ENCODE measurements at places on chromosomes 16 and 17.

DNA sequence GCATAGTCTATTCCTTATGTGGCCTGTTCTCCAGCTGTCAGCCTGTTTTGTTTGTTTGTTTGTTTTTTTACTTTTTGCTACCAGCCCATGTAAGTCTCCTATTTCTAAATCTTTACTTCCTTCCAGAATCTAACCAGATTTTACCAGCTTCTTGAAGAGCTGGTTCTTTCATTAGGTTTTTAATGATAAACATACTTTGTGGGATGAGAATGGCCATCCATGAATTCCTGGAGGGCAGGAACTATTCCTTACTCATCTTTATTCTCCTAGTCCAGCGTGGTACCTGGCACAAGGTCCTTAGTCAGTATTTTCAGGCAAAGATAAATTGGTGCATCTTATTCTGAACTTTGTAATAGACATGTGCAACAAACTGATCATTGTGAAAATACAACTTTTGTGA is 17.3 kb downstream of the RSPRY1 start:
- DNase-seq = no peak

DNA sequence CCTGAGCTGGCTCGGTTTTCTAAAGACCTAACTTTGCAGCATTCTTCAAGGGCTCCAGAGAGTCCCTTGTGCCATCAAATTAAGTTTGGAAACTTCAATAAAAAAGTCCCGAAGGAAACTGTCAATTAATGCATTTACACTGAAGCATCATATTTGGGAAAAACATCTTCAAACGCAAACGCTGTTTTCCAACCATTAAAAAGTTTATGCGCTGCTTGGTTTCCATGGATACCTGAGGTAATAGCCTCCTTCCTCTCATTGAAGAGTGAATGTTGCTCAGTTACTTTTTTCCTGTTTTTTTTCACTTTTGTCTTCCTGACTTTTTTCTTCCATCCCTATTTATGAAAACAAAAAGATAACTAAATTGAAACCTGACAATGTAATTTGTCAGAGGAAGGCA is 399.1 kb downstream of the MAF start:
- no peak for DNase-seq

DNA sequence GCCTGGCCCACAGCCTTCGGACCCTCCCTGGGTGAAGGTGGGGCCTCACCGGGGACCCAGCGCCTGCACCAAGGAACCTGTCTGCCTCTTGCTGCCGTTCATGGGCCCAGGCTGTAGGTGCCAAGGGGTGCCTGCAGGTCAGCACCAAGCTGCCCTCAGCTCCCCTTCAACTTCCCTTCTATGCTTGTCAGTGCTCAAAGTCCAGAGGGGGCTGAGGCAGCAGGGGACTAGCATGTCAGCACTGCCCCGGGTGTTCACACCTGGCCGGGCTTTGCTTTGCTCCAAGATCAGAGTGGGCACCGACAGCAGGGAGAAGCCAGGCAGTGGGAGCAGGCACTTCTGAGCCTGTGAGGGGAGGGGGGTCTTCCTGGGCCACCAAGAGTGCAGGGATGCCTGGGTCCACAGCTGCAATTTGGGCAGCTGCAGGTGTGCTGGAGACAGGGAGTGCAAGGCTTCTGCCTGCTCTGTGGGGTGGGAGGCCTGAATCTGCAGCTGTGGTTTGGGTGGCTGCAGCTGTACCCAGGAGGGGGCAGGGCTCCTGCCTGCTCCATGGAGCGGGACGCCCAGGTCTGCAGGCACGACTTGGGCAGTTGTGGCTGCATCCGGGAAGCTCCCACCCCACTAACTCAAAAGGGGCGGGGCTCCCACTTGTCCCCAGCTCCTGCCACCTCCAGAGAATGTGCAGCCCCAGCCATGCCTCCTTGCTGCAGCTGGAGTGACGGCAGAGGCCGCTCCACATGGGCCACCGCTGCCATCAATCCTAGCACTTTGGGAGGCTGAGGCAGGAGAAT is 27.6 kb upstream of the PRM1 start:
- DNase-seq = no peak

GRCh38 chr17:75876938-75877751 is 1.2 kb downstream of the TRIM47 start:
- peak; percentile 91 for DNase-seq

GRCh38 chr16:4639899-4640509 is 15.4 kb downstream of the MGRN1 start:
- DNase-seq = no peak

DNA sequence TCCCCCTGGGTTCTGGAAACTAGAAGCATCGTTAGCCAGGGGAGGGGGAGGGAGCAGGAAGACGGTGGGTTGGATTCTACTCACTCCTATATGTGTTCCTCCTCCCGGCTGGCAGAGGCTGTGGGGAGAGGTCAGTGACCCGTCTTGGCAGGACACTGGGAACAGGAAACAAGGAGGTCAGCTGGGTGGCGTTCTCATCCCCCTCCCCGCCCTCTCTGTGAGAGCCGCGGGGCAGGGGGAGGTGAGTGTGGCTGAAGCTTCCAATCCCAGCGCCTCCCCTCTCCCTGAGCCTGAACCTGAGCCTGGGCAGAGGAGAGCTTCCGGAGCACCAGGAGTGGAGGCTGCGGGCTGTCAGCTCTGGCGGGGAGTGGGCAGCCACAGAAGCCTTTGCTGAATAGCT is 12.5 kb downstream of the GPRC5C start:
- DNase-seq = no peak

DNA sequence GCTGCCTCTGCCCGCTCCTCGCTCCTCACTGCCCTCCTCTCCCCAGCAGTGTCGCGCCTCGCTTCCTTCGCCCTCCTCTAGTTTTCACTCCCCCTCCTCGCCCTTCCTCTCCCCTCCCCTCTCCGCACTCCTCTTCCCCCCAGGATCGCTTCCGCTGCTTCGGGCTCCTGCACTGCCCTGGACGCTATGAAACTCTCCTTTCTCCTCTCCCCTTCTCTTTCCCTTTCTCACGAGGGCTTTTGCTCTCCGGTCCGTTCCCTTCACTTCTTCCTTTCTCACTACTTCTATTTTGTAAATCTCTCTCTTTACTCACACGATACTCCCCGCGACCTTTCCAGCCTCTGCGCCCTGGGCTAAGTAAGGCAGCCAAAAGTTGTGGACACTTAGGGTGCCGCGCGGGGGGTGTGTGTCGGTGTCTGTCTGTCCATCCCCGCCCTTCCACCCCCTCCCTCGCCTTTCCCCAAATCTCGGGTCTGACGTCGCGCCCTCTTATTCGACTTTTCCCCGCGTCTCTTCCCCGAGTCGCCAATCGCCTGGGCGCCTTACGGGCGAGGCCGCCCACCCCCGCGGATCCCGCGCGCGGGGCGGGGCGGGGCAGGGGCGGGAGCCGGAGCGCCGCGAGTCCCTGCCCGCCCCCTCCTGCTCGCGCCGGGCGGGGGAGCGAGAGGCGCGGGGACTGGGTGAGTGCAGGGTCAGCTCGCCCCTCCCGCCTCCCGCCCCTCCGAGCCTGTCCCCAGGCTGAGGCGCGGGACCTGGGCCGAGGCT is at the start of gene IRX3:
IRX3 (minus strand) TSS at position 422 of the 765 bp plus-strand sequence. CDS start 737 bp downstream, outside the sequence.
- DNase-seq = peak; percentile 31

DNA sequence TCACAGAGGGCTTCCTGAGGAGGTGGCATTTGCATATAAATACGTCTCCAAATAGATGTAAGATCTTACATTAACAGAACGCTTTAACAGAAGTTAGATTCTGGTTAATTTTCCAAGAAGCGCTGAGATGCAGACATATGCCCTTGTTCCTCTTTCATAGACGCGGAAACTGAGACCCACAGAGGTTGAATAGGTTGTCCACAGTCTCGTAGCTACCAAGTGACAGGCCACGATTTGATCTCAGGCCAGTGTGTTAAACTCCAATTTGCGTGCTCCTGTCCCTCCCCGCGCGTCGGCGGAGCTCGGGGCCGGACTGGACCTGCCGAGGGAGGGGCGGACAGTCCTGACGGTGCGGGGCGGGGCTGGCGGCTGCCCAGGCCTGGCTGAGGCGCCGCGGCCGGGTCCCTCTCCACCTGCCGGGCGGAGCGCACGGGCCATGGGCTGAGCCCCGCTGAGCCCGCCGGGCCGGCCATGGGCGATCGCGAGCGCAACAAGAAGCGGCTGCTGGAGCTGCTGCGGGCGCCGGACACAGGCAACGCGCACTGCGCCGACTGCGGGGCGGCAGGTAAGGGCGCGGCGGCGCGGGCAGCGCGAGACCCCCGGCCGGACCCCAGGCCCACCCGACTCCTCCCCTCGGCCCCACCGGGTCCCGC is at the start of gene ADAP2:
ADAP2 (plus strand) TSS at position 402 of the 653 bp plus-strand sequence; CDS start at position 472, 70 bp downstream.
- DNase-seq = peak; percentile 28

DNA sequence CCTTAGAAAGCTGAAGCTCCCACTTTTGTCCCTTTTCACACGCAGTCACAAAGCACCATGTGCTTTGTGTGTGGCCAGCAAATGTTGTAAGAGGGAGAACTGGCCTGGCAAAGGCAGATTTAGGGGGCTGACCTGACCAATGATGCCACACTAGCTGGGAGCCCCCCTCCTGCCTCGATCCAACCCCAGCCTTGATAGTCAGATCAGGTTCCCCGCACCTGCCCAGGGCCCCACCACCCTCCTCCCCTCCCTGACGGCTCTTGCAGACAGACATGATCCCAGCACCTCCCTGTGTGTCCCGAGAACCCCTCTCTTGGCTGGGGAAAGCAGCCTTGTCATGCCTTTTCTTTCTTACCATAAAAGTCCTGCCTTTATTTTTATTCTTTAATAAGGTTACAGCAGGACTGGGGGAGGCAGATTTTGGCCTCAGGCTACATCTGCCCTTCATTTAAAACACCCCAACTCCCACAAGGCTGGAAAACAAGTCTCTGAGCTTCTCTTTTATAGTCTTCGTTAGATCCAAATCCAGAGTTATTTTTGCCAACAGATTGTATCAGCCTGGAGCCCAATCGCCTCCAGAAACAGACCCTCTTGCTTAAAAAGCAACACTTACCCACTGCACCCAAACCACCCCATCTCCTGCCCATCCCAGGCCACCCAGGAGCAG is 201.8 kb upstream of the CDH5 start:
- DNase-seq = no peak

DNA sequence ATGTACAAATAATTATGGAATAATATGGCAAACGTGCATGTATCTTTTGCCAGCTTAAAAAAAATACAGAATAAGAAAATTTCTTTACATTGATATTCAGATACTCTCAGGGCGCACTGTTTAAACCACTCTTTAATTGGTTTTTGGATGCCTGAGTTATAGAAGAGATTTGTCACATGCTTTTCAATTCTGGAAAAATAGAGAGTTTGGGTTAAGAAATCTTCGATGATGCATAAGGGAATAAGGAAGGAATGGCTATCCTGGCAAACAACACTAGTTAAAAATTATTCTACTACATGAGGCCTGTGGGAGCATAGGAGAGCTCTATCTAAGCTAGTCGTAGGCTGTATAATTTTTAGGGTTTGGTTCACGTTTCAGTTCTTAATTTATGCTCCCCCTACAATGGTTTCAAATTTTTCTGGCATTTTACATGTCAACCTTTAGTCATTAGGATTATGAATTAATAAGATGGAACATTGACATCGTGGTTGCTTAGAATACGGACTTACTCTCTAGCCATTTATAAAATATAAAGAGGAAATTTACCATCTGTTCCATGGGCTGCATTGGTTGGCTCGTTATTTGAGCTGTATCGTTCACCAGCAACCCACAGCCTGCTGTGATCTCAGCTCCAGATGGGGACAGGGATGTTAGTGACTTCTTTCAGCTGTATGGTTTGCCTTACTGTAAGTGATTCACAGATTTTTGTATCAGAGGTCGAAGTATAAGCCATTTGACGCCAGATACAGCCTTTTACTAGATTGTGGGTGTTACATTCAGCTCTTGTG is 15.9 kb downstream of the NARF start:
- no peak for DNase-seq

DNA sequence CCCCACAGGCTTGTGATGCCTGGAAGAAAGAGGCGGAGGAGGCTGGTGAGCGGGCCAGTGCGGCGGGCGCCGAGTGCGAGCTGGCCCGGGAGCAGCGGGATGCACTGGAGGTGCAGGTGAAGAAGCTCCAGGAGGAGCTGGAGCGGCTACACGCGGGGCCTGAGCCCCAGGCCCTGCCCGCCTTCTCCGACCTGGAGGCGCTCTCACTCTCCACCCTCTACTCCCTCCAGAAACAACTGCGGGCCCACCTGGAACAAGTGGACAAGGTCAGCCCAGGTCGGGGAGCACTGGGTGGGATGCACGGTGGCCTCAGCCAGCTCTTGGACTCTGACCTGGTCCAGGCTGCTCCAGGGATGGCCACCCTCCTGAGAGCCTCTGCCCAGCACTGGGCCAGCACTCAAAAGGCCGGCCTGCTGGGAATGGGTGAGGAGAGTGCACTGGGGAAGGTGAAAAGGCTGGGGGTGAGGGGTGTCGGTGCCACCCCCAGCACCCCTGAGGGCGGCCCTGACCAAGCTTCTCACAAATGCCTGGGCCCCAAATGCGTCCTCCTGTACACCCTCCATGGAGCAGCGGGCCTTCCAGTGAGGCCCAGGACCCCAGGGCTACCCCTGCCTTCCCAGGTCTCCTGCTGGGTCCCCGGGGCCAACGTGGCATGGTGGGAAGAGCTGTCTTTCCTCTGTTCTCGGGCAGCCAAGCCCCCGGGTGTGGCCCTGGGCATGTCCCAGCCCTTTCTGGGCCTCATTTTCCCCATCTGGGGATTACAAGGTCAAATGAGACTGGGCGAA is 20.8 kb downstream of the UNC13D start:
- no peak for DNase-seq

DNA sequence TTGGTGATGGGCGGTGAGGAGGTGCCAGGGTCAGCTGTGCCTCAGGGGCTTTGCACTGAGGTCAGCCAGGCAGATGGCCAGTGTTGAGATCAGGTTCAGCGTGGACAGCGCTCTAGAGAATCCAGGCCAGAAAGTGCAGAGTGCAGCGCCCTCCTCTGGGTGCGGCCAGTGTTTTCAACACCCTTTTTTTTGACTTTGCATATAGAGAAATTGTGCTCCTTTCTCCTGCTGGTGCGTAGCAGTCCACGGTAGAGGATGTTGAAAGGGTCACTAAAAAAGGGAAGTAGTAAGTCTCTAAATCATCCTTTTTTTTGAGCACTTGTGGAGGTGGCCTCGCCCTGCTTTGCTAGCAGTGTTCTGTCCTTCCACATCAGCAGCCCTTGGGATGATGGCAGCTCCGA is 53.9 kb downstream of the BANP start:
- no peak for DNase-seq

DNA sequence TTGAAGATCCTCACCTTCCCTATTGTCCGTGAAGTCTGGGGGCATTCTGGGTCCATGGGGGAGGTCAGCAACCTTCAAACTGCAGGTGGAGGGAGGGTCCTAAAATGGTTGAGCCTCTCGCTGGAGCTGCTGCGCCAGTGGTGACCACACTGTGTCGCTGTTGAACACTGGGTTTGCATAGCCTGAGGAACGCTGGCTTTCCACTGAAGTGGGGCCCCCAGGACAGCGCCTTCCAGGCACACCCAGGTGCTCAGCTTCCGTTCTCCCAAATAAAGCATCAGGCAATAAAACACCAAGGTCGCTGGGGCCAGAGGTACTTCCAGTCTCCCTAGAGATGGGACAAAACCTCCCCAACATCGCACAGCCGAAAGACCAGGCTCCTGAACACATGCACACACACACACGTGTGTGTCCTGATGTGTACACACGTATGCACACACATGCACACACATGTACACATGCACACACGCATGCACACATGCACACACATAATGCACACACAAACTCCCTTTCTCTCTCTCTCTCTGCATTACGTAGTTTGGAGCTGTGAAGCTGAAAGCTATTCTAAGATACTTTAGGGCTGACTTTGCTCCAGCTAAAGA is 120.6 kb downstream of the IRF8 start:
- no peak for DNase-seq

GRCh38 chr17:50931144-50931908 is 65.2 kb upstream of the TOB1 start:
- DNase-seq = peak; percentile 84

GRCh38 chr16:49899991-49900695 is 44.2 kb upstream of the ZNF423 start:
- no peak for DNase-seq
